Heart left ventricle (tissue), 16 donors: ENCODE measurements at places on chromosomes 4 and X. TPM values are rescaled to one million over a fixed set of nuclear protein-coding genes. Genes with fewer than 3 reads are reported as not detected.
A peak's percentile ranks its signal among the peaks of the same experiment; 100 is the strongest.

DNA sequence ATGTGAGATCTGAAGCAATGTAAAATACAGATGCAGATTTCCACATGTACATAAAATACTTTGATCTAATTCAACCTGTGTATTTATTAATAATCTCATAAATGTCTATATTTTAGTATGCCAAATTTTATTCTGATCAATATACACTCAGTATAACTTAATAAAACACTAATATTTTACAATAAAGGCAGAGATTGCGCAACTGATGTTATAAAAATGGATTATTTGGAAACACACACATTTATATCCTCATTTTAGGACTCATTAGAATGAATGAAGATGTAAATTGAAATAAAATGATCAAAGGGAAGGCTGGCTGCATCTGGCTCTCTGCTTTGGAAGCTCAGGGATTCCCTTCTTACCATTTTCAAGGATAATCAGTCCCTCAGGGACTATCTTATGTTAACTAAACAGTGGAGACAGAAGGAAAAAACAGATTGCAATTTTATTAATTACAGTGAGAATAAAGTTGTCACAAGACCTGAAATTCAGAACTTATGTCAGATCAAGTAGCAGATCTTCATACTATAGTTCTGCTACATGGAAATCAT is 900.9 kb upstream of the EPHA5 start:
- H3K4me3 ChIP-seq, result no peak overlapping the region
- no peaks in the 10 kb centered on the region for H3K27me3 ChIP-seq
- H3K27ac ChIP-seq, result no peak overlapping the region
- no peaks in the 10 kb centered on the region for H3K36me3 ChIP-seq
- no peak for DNase-seq

GRCh38 chr4:76737771-76738085 is 160.2 kb downstream of the SOWAHB start:
- H3K36me3 ChIP-seq, result no peaks in the 10 kb centered on the region
- H3K27ac ChIP-seq, result peak overlapping the region; percentile 56
- H3K4me3 ChIP-seq, result no peak overlapping the region
- H3K4me1 ChIP-seq, result no peaks in the 10 kb centered on the region
- DNase-seq, result no peak
- H3K27me3 ChIP-seq, result no peaks in the 10 kb centered on the region

DNA sequence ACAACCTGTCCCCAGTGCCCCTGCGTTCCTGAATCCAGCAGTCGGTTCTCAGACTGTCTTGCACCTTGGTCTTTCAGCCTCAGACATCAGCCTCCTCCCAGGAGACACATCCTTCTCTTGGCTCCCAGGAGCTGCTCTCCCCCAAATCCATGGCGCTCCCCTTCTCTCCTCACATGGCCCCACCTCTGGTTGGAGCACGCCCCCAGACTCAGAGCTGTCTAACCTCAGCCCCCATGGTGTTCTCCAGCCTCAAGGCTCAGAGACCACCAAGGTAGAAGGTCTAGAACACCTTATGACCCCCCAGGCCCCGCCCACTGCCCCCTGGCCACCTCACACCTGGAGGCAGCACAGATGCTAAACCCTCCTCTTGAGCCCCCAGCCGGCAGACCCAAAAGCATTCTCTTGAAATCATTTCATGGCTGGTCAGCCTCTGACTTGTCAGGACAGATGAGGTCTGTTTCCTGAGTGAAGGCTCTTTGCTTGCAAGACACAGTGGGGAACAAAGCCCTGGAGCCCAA is 47.9 kb downstream of the ADRA2C start:
- H3K27me3 ChIP-seq, result no peaks in the 10 kb centered on the region
- no peak for DNase-seq
- no peaks in the 10 kb centered on the region for H3K4me1 ChIP-seq
- H3K4me3 ChIP-seq, result no peak overlapping the region
- H3K27ac ChIP-seq, result no peak overlapping the region

GRCh38 chr4:2891294-2891693 is 47.6 kb downstream of the ADD1 start:
- no peaks in the 10 kb centered on the region for H3K27me3 ChIP-seq
- no peak overlapping the region for H3K4me3 ChIP-seq
- H3K36me3 ChIP-seq, result peaks cover 66% of the 10 kb centered on the region

TLR10 gene
- total RNA-seq, result not detected

- no peak overlapping the region for H3K4me3 ChIP-seq
- DNase-seq, result no peak
- no peak overlapping the region for H3K27ac ChIP-seq
- H3K27me3 ChIP-seq, result no peaks in the 10 kb centered on the region
These were observed 69.6 kb upstream of the APOOL start for GRCh38 chrX:84933956-84934556.

- H3K27me3 ChIP-seq, result no peaks in the 10 kb centered on the region
- no peak overlapping the region for H3K27ac ChIP-seq
- no peak for DNase-seq
- no peak overlapping the region for H3K4me3 ChIP-seq
- H3K4me1 ChIP-seq, result no peaks in the 10 kb centered on the region
These were observed 72.6 kb upstream of the CD99 start for GRCh38 chrX:2618516-2618915.

GUCY1A1 gene
- 99.6 TPM for total RNA-seq

CLDN22 gene
- total RNA-seq, result not detected

TBX22 gene
- not detected for total RNA-seq
